ENCODE measurements at places on chromosomes 4 and X. TPM values are rescaled to one million over a fixed set of nuclear protein-coding genes. Genes with fewer than 3 reads are reported as not detected.

- H3K27ac ChIP-seq = peak overlapping the region; percentile 62
- no peaks in the 10 kb centered on the region for H3K27me3 ChIP-seq
- peak overlapping the region; percentile 7 for H3K4me3 ChIP-seq
- peaks cover 35% of the 10 kb centered on the region for H3K4me1 ChIP-seq
- H3K36me3 ChIP-seq = no peaks in the 10 kb centered on the region
Observed at GRCh38 chr4:26885912-26886274, 25.3 kb downstream of the STIM2 start.

CSAG1 gene
- total RNA-seq = not detected

NEIL3 gene
- total RNA-seq = 0.52 TPM

GRCh38 chr4:38149997-38150671 lies 189.9 kb downstream of the PTTG2 start:
- no peak overlapping the region for H3K27ac ChIP-seq
- no peaks in the 10 kb centered on the region for H3K27me3 ChIP-seq
- peaks cover 18% of the 10 kb centered on the region for H3K4me1 ChIP-seq
- no peak for DNase-seq
- no peak overlapping the region for H3K4me3 ChIP-seq

DNA sequence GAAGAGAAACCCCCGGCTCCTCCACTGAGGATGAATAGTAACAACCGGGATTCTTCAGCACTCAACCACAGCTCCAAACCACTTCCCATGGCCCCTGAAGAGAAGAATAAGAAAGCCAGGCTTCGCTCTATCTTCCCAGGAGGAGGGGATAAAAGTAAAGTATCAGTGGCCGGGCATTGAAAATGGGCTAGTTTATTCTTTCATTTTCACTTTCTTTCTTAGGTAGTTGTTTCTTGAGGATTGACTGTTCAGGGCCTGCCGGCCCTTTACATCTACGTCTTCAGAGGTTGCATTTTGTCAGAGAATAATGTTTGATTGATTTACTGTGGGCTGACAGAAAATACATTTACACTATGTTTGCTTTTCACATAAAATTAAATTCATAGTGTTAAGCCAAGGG lies 27.1 kb downstream of the PAK3 start:
- DNase-seq = no peak
- no peak overlapping the region for H3K4me3 ChIP-seq
- H3K27me3 ChIP-seq = no peaks in the 10 kb centered on the region
- H3K27ac ChIP-seq = no peak overlapping the region
- H3K36me3 ChIP-seq = no peaks in the 10 kb centered on the region

DNA sequence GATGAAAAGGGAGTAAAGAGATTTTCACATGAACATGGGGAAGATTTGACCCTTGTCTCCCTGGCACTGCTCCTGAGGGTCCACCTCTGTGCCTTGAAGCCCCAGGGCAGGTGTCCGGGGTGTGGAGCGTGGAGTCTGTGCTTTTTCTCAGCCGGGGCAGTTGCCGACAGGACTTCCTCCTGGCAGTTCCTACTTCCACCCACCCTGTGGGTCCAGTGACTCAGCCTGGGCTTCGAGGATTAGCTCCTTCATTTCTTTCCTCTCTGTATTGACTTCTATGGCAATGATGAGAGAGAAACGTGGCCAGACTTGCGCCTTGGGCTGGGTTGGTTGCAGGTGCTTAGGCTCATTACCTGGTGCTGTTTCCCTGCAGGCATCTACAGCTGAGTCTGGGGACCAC lies 35.9 kb upstream of the CLCN4 start:
- H3K4me1 ChIP-seq = peaks cover 3% of the 10 kb centered on the region
- H3K36me3 ChIP-seq = peaks cover 11% of the 10 kb centered on the region
- no peak overlapping the region for H3K27ac ChIP-seq
- H3K4me3 ChIP-seq = no peak overlapping the region
- no peaks in the 10 kb centered on the region for H3K27me3 ChIP-seq
- DNase-seq = no peak

MAGEA4 gene
- not detected for total RNA-seq

GRCh38 chrX:73830489-73831414 lies 267.8 kb downstream of the CHIC1 start:
- no peaks in the 10 kb centered on the region for H3K4me1 ChIP-seq
- H3K36me3 ChIP-seq = no peaks in the 10 kb centered on the region
- DNase-seq = no peak
- H3K27ac ChIP-seq = no peak overlapping the region

AFF1 gene
- 103 TPM for total RNA-seq

- DNase-seq = no peak
- no peak overlapping the region for H3K4me3 ChIP-seq
- H3K27me3 ChIP-seq = no peaks in the 10 kb centered on the region
- H3K36me3 ChIP-seq = no peaks in the 10 kb centered on the region
- peak overlapping the region; percentile 19 for H3K27ac ChIP-seq
- peaks cover 68% of the 10 kb centered on the region for H3K4me1 ChIP-seq
Observed at GRCh38 chr4:184451726-184452125, 22.6 kb downstream of the IRF2 start.

- H3K27ac ChIP-seq = no peak overlapping the region
- H3K36me3 ChIP-seq = peaks cover 20% of the 10 kb centered on the region
- no peaks in the 10 kb centered on the region for H3K27me3 ChIP-seq
- H3K4me1 ChIP-seq = peaks cover 34% of the 10 kb centered on the region
- no peak overlapping the region for H3K4me3 ChIP-seq
Observed at GRCh38 chr4:1716065-1716945, 4.2 kb upstream of the SLBP start.

GRCh38 chr4:43402393-43402792 lies 509.9 kb downstream of the GRXCR1 start:
- H3K4me1 ChIP-seq = no peaks in the 10 kb centered on the region
- no peak overlapping the region for H3K4me3 ChIP-seq
- H3K27me3 ChIP-seq = no peaks in the 10 kb centered on the region
- no peaks in the 10 kb centered on the region for H3K36me3 ChIP-seq
- H3K27ac ChIP-seq = no peak overlapping the region
- no peak for DNase-seq

GRCh38 chr4:11487139-11487538 lies 58.4 kb upstream of the HS3ST1 start:
- H3K36me3 ChIP-seq = no peaks in the 10 kb centered on the region
- no peak for DNase-seq
- H3K4me1 ChIP-seq = no peaks in the 10 kb centered on the region

DNA sequence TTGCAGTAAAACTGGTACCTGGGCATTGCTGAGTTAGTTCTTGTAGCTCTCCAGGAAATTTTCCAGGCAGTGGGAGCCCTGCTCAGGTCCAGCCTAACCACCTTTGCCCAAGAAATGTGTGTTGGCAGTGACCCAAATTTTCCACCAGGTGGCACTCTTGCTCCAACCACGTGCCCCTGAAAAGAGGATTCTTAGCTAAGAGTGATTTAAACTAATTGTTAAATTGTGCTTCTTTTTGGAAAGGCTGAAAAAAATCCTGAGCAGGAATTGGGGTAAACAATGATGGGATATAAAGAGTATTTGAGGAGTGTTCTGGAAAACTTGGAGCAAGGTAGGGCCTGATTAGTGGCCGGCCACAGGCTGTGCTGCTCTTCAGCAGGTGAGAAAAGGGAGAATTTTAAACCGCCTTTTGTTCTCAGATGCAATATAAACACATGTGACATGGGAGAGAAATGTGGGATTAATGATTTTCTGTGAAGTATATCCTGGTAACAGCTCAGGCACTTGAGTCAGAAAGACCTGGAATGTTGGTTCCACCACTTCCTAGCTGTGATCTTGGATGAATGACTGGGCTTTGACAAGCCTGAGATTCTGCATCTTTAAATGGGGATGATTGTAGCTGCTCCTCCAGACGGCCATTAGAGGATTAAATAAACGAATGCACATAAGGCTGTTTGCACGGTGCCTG lies 219.6 kb downstream of the PTTG2 start:
- peaks cover 31% of the 10 kb centered on the region for H3K4me1 ChIP-seq
- no peak overlapping the region for H3K27ac ChIP-seq
- H3K27me3 ChIP-seq = no peaks in the 10 kb centered on the region
- H3K4me3 ChIP-seq = no peak overlapping the region
- DNase-seq = peak; percentile 68
- H3K36me3 ChIP-seq = no peaks in the 10 kb centered on the region

DAPP1 gene
- total RNA-seq = 8.9 TPM

- no peak overlapping the region for H3K27ac ChIP-seq
- no peak overlapping the region for H3K4me3 ChIP-seq
- H3K4me1 ChIP-seq = no peaks in the 10 kb centered on the region
Observed at GRCh38 chrX:47047989-47048388, 30.3 kb upstream of the RGN start.

DNA sequence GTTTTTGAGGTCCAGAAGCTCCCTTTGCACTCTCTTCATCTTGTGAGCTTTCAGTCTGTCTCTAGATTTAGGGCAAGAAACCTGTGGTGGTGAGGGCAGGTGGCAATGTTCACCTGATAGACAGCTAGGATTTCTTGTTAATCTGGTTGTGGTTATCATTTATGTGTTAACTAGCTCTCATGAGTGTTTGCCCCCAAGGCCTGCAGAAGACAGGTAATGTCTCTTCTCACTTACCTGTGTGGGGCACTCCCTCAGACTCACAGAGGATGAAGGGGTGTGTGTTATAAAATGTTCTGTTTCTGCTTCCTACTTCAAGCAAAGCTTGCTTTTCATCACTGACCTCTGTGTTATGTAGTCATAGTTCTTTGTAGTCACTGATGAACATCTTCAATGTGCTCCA lies 17.8 kb downstream of the EGF start:
- H3K4me3 ChIP-seq = no peak overlapping the region
- no peaks in the 10 kb centered on the region for H3K4me1 ChIP-seq
- no peak for DNase-seq
- no peaks in the 10 kb centered on the region for H3K36me3 ChIP-seq

- H3K36me3 ChIP-seq = no peaks in the 10 kb centered on the region
- DNase-seq = no peak
- no peak overlapping the region for H3K27ac ChIP-seq
- H3K27me3 ChIP-seq = no peaks in the 10 kb centered on the region
Observed at GRCh38 chr4:184267206-184267608, 49.5 kb upstream of the ENPP6 start.

- H3K4me1 ChIP-seq = peaks cover 11% of the 10 kb centered on the region
- DNase-seq = no peak
- no peak overlapping the region for H3K27ac ChIP-seq
- H3K4me3 ChIP-seq = no peak overlapping the region
Observed at GRCh38 chr4:159111416-159111815, 8.5 kb downstream of the RAPGEF2 start.

DNA sequence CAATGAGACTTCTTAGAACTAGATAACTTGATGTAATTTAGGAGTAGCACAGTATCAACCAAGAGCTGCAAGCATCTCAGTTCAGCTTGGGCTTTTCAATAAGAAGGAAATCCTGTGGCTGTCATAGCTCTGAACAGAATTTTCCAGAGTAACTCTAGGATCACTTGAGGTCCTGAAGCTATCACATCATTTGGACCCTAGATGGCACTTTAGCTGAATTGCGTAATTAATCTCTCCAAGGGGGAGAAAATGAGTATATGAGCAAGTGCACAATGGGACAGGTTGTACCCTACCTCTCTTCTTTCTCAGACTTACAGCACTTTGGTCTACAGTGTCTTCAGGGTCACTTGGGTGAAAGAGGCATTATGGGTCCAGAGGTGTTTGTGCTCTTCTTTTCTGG lies 45.2 kb downstream of the SLC4A4 start:
- no peaks in the 10 kb centered on the region for H3K36me3 ChIP-seq
- no peak overlapping the region for H3K4me3 ChIP-seq
- no peak for DNase-seq

DNA sequence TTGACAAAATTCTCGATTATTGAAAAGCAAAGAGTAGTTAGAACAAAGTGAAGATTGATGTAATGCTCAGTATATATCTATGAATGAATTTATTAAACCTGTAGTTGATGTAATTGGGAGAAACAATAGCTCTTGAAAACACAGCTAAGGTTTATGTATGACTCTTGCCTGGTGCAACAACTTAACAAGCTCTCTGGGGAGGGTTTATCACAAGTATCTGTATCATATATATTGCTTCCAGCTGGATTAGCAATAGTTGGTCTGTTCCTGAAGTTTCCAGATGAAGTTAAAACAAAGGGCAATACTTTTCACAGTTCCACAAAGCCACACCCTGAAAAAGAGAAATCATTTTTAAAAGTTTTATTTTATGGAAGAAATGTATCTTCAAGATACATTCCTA lies 91.4 kb downstream of the ARSJ start:
- no peaks in the 10 kb centered on the region for H3K36me3 ChIP-seq
- H3K4me1 ChIP-seq = no peaks in the 10 kb centered on the region
- no peak for DNase-seq
- H3K4me3 ChIP-seq = no peak overlapping the region
- H3K27me3 ChIP-seq = no peaks in the 10 kb centered on the region
- H3K27ac ChIP-seq = no peak overlapping the region

DNA sequence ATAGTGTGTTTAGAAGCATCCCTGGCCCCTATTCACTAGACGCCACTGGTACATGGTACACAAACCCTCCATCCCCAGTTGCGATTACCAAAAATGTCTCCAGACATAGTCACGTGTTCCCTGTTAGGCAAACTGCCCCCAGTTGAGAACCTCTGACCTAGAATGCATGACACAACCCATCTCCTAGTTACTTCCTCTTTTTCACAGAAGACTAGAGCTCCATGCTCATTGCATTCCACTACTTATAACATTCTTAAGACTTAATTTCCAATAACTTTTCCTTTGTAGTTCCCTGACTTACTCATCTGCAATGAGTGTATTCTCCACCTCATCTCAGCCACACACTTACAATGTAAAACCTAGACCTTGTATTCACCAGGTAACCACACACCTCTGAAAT lies 68.6 kb downstream of the PRSS12 start:
- H3K27me3 ChIP-seq = no peaks in the 10 kb centered on the region
- no peak for DNase-seq
- H3K4me1 ChIP-seq = peaks cover 31% of the 10 kb centered on the region
- H3K36me3 ChIP-seq = peaks cover 10% of the 10 kb centered on the region

NSG1 gene
- 1.5 TPM for total RNA-seq

SPACA5 gene
- not detected for total RNA-seq

DNA sequence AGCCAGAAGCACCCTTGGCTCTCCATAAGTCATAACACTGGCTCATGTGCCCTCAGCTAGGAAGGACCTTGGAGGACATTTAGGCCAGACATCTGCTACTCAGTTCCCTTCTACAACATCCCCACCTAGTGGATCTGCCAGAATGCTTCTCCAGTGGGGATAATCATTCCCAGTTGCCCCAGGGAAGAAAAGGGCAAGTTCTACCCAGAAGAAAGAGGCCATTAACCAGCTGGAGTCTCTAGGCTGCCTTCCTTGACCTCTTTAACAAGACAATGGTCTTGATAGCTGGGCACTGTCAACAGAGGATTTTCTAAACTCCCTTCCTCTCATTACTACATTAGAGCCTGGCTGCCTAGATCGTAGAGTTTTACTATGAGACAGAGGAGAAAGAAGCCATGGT lies 42.0 kb downstream of the LGI2 start:
- no peak for DNase-seq
- no peak overlapping the region for H3K4me3 ChIP-seq
- H3K36me3 ChIP-seq = no peaks in the 10 kb centered on the region
- H3K27ac ChIP-seq = no peak overlapping the region
- no peaks in the 10 kb centered on the region for H3K27me3 ChIP-seq

FANCB gene
- total RNA-seq = 1.2 TPM

GRCh38 chr4:89781321-89781720 lies 55.6 kb downstream of the SNCA start:
- DNase-seq = no peak
- no peaks in the 10 kb centered on the region for H3K36me3 ChIP-seq
- H3K4me1 ChIP-seq = no peaks in the 10 kb centered on the region
- no peak overlapping the region for H3K27ac ChIP-seq
- no peak overlapping the region for H3K4me3 ChIP-seq

- H3K4me1 ChIP-seq = no peaks in the 10 kb centered on the region
- H3K27me3 ChIP-seq = no peaks in the 10 kb centered on the region
- H3K4me3 ChIP-seq = no peak overlapping the region
- H3K27ac ChIP-seq = no peak overlapping the region
- no peaks in the 10 kb centered on the region for H3K36me3 ChIP-seq
Observed at GRCh38 chrX:73847100-73847499, 284.1 kb downstream of the CHIC1 start.

GRCh38 chr4:176999935-177000543 lies 207.3 kb upstream of the VEGFC start:
- no peaks in the 10 kb centered on the region for H3K36me3 ChIP-seq
- no peaks in the 10 kb centered on the region for H3K27me3 ChIP-seq
- no peak overlapping the region for H3K4me3 ChIP-seq
- no peak for DNase-seq

Measured in upper lobe of right lung (tissue), 1 donor.